ENCODE measurements at places on chromosomes 5 and 9.

DNA sequence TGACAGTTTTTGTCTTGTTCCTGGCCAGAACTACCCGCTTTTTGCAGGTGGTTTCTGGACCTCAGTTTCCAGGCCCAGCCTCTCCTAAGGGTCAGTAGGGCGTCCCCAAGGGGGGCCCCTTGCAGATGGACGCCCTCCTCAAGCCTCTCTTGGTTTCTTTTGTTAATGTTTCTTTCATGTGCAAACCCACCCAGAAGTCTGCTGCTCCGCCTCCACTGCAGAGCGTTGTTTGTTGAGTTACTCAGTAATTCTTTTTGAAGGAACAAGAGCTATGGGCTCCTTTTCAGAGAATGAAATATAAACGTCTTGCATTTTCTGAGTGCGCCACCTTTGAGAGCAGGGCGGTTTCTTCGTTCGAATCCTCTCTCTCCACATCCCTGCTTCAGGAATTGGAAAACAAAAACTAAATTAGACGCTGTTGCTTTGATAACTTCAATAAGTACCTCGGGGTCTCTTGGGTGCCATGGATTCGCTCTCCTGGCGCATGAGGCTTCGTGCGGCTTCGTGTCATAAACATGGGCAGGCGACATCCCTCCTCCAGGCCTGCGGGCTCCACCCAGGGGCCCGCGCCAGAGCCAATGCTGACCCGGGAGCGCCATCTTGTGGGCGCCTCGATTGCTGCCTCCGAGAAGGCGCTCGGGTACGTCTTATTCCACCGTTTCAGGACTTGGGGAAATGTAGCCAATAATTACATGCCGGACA lies 38.3 kb upstream of the CKMT2 start:
- peak; percentile 79 for DNase-seq

DNA sequence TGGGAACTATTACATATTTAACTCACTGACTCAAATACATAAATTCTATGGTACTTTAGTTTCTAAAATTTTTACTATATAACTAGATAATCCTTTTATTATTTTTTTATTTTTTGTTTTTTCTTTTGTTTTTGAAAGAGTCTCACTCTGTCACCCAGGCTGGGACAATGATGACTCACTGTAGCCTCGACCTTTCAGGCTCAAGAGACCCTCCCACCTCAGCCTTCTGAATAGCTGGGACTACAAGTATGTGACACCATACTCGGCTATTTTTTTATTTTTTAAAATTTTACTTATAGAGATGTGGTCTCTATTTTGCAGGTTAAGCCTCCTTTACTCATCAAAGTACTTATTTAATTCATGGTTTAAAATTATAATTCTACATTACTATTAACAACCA lies 92.2 kb upstream of the SLCO4C1 start:
- no peak for DNase-seq

DNA sequence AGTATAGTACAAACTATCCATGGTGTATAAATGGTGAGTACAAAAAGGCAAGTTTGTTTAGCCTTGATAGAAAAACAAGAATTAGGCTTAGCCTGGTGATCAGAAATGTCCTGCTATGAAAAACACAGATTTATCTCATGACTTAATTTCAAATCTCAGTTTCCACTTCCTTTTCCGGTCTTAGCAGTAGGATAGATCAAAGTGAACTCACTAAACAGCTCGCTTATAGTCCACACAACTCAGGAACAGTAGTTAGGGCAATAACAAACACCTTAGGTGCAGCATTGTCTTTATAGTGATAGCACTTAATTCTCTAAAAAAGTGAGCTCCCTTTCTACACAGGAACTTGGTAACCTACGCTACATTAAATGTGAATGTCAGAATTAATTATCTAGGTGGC lies 11.4 kb downstream of the GOLGA1 start:
- no peak for DNase-seq

GRCh38 chr9:130918101-130918825 lies 20.8 kb downstream of the FIBCD1 start:
- no peak for DNase-seq

GRCh38 chr5:116313366-116313765 lies 228.5 kb downstream of the COMMD10 start:
- DNase-seq, result no peak

- no peak for DNase-seq
Measured at GRCh38 chr9:86257391-86257790, 2.1 kb downstream of the C9orf153 start.

GRCh38 chr9:119368179-119368578 lies 1.1 kb downstream of the BRINP1 start:
- DNase-seq, result no peak

DNA sequence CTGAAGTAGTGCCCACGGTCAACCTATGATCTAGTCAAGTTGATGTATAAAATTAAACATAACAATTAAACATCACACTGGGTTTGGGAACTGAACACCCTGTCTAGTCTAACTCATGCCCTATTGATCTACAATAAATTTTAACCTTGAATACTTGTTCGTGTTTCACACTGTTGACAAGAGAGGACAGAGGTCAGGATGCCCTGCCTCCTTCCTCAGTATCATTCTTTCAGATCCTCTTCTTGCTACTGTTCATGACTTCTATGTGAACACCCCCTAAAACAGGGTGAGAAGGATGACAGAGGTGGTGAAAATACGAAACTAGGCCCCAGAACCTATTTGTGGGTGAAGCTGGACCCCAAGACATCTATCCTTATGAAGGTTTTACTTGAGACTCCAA lies 8.1 kb upstream of the MAT2B start:
- no peak for DNase-seq
